CD4-positive, alpha-beta T cell treated with Interferon alpha-2 for 1 hour (primary cell): ENCODE measurements at places on chromosomes 16 and 17.
A peak's percentile ranks its signal among the peaks of the same experiment; 100 is the strongest.

- no peak for DNase-seq
Measured at GRCh38 chr16:83967838-83968305, at the start of gene NECAB2. TSS of gene NECAB2 (plus strand) at chr16:83968244. CDS start at chr16:83968649, 405 bp downstream.

DNA sequence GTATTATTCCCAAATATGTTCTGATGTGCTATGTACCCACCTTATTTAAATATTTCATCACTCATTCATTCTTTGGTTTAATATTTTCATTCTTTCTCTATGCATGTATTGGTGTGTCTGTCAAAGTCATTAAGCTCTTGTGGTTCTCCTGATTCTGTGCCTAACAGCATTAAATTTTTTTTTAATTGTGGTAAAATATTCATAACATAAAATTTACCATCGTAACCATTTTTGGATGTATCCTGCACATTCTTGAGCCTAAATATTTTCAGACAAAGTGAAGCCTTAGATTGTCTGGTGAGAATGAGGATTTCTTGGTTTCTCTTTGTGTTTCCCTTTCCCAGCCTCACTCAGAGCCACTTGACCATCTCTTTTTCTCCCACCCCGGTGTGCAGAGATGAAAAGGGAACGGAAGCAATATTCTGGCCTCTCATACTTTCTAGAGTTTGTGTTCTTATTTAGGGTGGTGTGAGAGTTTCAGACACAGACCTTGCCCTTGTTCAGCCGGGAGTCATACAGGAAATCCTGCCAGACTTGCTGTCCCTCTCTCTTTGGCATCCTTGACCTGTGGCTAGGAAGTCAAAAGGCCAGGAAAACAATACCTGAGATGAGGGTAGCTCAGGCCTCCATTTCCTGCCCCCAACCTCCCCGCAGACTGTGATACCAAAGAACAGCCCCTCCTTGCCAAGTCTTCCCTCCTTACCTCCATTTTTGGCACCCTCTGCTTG is 4.9 kb downstream of the CCL5 start:
- DNase-seq: no peak

DNA sequence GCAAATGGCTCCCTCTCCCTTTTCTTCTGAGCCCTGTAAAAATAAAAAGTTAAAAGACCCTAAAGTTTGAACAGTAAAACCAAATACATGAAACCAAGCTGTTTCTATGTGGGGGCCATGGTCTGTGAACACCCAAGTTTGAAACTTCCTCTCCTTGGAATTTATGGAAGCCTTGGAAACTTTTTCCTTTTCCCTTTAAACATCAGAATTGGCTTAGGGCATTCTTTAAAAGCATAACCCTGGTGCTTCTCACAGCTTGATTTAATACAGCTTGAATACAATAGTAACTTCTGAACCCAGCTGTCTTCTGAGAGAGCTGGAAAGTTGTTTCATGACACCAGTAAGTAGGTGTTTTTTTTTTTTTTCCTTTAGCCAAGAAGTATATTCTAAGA is 26.5 kb downstream of the NKD1 start:
- DNase-seq: no peak

DNA sequence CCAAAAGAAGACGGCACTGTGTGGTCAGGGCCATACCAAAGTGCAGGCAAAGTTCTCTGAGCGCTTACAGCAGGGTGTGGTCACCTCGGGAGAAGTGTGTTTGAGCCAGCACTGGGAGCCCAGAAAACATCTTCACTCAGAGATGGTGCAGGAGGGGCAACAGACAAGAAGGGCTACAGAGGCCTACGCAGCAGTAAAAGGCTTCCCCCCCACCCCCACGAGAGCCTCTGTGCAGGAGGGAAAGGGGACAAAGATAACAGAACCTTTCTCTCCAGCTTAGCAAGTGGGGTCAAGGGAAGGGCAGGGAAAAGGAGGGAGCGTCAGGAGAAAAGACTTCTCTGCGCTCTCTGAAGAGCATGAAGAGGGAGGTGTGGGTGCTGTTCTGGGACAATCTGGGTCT is 2.8 kb downstream of the VAT1 start:
- no peak for DNase-seq

DNA sequence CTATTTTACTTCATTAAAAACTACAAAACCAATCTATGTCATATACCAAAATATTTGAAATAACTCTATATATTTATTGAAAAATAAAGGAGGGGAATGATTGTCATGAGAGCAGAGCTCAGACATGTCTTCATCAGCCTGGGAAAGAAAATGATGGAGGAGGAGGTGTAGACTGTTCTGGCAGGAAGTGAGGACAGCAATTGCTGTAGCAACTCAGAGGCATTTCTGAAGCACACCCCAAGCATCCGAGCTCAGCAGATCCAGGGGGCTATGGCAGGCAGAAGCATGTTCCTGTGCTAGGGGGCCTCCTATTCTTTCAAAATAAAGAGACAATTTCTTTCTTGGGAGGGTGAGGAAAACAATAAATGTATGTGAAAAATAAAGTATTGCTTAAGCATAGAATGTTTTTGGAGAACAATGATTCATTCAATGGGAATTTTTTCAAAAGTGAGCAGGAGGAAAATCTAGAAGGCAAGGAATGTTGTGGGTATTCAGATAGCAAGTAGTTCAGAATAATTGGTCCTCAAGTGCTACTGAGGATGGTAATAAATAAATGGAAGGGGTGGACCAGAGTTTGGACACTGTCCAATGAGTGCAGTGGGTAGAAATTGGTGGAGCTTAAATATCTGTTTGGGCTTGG is 383.4 kb downstream of the CDH11 start:
- no peak for DNase-seq

DNA sequence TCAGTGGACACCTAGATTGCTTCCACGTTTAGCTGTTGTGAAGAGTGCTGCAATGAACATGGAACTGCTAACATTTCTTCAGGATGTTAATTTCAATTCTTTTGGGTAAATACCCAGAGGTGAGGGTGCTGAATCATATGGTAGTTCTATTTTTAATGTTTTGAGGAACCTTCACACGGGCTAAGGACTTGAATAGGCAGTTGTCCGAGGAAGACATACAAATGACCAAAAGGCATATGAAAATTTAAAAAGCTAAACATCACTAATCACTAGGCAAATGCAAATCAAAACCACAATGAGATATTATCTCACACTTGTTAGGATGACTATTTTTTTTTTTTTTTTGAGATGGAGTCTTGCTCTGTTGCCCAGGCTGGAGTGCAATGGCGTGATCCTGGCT is 173.3 kb downstream of the PRKCB start:
- DNase-seq: peak; percentile 4
